ENCODE measurements at places on chromosomes 2 and 18. TPM values are rescaled to one million over a fixed set of nuclear protein-coding genes. Genes with fewer than 3 reads are reported as not detected.

- no peak overlapping the region for H3K27ac ChIP-seq
- DNase-seq: no peak
- H3K36me3 ChIP-seq: no peaks in the 10 kb centered on the region
- H3K4me3 ChIP-seq: no peak overlapping the region
These were observed 30.4 kb downstream of the FBLN7 start for GRCh38 chr2:112168422-112169124.

- H3K4me3 ChIP-seq: peak overlapping the region; percentile 85
- no peaks in the 10 kb centered on the region for H3K27me3 ChIP-seq
- peaks cover 18% of the 10 kb centered on the region for H3K4me1 ChIP-seq
- H3K27ac ChIP-seq: peak overlapping the region; percentile 26
These were observed 785 bp downstream of the ZNF892 start for GRCh38 chr2:95208106-95208505.

GRCh38 chr18:48597110-48597509, 58.3 kb downstream of the CTIF start:
- H3K27me3 ChIP-seq: no peaks in the 10 kb centered on the region
- no peak overlapping the region for H3K4me3 ChIP-seq
- H3K36me3 ChIP-seq: no peaks in the 10 kb centered on the region
- no peak for DNase-seq
- no peak overlapping the region for H3K27ac ChIP-seq

DNA sequence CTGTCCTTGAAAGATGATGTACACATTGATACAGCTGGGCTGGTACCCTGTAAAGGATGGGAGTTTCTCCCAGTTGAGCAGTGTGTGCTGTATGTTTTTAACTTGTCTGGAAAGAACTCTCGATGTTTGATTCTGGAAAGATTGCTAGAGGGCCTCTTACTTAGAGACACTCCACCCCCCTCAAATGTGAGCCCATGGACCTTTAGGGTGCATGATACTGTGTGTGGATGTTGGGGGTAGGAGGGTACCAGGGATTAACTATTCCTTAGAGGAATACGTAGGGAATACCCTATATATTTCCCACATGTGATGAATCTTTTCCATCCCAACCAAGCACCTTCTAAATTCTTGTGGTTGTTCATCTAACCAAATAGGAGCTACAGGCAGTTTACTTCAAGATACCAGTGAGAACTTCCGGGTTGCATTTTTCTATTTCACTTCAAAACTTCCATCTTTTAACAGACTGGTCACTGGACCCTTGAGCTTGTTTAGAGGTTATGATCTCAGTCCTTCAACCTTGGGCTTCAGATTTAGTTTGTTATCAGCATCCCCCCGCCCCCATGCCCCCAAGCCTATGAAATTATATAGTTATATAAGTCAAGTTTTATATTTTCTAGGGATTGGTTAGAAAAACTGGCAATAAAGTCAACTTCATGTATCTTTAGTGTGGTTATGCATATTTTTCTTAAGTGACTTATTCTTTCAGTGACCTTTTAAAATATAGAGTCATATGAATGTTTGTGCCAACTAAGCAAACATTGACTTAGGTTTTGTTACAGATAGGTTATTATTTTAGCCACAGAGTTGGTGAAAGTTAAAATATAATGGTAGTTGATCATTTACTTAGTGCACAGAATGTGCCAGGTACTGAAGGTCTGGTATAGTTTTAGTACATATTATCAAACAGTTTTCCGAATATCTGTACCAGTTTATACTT, 18.2 kb downstream of the AFTPH start:
- no peak overlapping the region for H3K27ac ChIP-seq
- peaks cover 2% of the 10 kb centered on the region for H3K36me3 ChIP-seq
- H3K27me3 ChIP-seq: no peaks in the 10 kb centered on the region
- no peak for DNase-seq
- H3K4me3 ChIP-seq: no peak overlapping the region

DNA sequence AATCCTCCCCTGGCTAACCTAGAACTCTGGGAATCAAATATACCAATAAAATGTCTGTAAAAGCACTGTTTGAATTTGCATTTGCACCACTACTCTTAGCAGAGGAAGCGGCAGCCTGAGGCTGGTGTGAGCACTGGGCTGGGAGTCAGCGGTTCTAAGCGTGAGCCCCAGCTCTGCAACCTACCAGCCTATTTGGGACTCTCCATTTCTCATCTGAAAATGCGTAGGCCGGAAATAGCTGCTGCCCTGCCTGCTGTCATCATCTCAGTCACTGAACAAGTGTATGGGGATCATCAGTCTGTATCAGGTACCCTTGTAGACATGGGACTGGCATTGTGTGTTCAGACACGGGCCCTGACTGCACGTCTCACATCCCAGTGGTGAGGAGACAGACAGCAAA, 194.3 kb downstream of the ANKRD30B start:
- H3K4me3 ChIP-seq: no peak overlapping the region
- no peak for DNase-seq
- H3K36me3 ChIP-seq: no peaks in the 10 kb centered on the region

GRCh38 chr2:47225061-47225783, 70.1 kb upstream of the STPG4 start:
- no peaks in the 10 kb centered on the region for H3K4me1 ChIP-seq
- H3K36me3 ChIP-seq: no peaks in the 10 kb centered on the region
- H3K27me3 ChIP-seq: peaks cover 4% of the 10 kb centered on the region

- peak; percentile 71 for DNase-seq
- H3K36me3 ChIP-seq: peaks cover 13% of the 10 kb centered on the region
- no peak overlapping the region for H3K27ac ChIP-seq
- H3K27me3 ChIP-seq: no peaks in the 10 kb centered on the region
- peak overlapping the region; percentile 75 for H3K4me3 ChIP-seq
These were observed 901 bp upstream of the MFSD6 start for GRCh38 chr2:190407246-190407661.

GRCh38 chr2:111042261-111042660, 78.5 kb upstream of the BCL2L11 start:
- no peak for DNase-seq
- peaks cover 16% of the 10 kb centered on the region for H3K27me3 ChIP-seq
- H3K4me3 ChIP-seq: no peak overlapping the region

The CBLN2 gene
- not detected for total RNA-seq

The LBX2 gene
- total RNA-seq: not detected

The TEX44 gene
- total RNA-seq: not detected

The TRAF3IP1 gene
- 9.2 TPM for total RNA-seq

The LRP1B gene
- not detected for total RNA-seq

The C1QL2 gene
- total RNA-seq: not detected

The NAPG gene
- total RNA-seq: 26.6 TPM

The MROH2A gene
- total RNA-seq: not detected
